ENCODE measurements at places on chromosomes 7 and 10.

GRCh38 chr10:118445535-118445934, 103.4 kb upstream of the FAM204A start:
- DNase-seq, result no peak

DNA sequence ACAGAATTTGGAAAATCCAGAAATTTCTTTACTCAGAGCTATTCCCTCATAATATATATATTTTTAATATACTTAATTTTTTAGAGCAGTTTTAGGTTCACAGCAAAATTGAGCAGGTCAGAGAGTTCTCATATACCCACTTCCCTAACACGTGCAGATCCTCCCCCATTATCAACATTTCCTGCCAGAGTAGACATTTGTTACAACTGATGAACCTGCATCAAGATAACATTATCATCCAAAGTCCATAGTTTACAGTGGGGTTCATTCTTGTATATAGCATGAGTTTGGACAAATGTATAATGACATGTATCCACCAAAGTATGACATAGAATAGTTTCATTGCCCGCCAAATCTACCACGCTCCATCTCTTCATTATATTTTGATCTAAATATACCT, 170.0 kb downstream of the PTEN start:
- DNase-seq, result no peak

- DNase-seq, result no peak
Observed at GRCh38 chr10:122182308-122182707, 88.8 kb upstream of the BTBD16 start.

- no peak for DNase-seq
Observed at GRCh38 chr7:128946936-128947830, 9.5 kb downstream of the IRF5 start.

DNA sequence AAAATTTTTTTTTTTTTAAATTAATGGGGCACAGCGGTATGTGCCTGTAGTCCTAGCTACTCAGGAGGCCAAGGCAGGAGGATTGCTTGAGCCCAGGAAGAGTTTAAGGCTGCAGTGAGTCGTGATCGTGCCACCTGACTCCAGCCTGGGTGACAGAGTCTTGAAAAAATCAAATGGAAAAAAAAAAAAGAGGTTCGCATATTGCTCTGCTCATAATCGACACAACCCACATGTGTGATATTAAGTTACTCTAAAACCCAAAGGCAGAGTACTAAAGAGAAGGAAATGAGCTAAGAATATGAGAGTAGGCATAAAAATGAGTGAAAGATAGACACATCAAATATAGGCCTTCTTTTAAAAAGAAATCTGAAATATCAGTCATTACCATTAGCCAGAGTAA, 66.3 kb downstream of the IGF2BP3 start:
- no peak for DNase-seq

DNA sequence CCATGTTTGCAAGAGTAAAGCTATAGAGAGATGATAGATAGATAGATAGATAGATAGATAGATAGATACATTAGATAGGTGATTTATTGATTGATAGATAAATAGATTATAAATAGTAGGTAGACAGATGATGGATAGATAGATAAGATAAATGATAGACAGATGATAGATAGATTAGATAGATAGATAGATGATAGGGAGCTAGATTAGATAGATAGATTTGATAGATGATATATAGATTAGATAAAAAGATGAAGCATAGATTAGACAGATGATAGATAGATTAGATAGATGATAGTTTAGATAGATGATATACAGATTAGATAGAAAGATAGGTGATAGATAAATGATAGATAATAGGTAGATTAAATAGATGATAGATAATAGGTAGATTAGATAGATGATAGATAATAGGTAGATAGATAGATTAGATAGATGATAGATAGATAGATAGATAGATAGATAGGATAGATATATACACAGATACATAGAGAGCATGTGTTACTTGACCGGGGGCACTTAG, 243.3 kb upstream of the FOXK1 start:
- no peak for DNase-seq

DNA sequence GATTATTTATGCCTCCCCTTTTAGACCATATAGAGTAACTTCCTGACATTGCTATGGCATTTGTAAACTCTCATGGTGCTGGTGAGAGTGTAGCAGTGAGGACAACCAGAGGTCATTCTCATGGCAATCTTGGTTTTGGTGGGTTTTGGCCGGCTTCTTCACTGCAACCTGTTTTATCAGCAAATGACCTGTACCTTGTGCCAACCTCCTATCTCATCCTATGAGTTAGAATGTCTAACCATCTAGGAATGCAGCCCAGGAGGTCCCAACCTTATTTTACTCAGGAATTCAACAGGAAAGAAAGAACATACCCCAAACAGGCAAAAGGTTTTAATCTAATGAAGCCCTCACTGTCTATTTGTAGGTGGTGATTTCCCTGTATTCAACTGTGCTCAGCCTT, 205.4 kb upstream of the YAE1 start:
- DNase-seq, result no peak

DNA sequence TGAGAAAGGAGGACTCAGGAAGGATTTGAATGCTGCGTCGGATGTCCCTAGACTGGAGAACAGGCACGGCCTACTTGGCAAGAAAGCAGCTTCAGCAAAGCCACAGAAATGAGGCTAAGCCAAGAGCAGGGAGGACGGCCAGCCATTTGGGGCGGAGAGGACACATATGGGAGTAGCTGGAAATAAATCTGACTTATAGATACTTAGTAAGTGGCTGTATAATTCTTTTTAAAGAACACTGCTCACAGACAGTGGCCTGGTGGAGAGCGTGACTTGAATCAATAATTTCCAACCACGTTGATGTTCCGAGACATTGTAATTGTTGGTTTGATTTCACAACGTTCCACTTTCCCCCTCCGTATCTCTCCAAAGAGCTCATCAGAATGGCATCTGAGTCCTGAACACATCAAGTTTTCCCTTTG, 67.7 kb upstream of the JCAD start:
- no peak for DNase-seq

DNA sequence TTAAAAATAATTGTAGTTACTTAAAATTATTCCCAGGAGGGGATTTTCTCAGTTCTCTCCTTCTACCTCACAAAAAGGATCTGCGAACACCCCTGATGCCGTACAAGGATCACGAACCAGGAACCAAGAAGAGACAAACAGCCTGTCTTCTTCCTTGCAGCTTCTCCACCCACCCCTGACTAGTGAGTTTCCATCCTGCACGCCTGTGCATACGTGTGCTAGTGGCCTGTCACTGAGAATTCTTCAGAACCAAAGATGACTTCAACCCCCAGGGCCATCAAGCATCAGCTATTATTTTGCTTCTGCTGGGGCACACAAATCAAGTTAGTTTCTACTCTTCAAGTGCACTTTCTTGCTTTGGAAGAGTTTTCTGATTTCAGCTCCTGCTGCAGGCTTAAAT, 175.5 kb upstream of the KLF6 start:
- no peak for DNase-seq

DNA sequence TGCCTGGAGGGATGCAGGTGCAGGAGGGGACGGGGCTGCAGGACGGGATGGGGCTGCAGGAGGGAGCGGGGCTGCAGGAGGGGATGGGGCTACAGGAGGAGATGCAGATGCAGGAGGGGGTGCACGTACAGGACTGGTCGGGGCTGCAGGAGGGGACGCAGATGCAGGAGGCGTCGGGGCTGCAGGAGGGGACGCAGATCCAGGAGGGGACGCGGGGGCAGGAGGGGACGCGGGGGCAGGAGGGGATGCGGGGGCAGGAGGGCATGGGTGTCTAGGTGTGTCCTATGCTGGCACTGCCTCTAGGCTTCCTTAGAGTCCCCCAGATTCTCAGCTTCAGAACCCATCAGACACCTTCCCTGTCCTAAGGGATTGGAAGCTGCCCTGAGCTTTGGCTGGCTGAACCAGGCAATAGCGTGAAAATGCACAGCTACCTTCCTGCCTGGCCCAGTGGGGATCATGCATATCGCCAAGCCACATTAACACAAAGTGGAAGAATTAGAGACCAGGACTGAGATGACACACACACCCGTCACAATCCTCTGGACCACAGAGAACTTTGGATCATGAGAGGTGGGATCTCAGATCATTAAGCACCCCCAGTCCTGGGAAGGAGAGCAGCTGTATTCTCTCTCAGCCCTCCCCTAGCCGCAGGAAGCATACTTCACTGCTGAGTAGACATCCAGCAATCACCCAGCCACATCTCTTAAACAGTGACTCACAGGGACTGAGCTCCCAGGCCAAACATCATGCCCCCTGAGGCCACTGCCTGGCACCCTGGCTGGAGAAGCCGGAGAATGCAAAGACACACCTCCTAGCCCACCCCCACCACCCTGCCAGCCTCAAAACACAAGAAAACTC, 67.3 kb downstream of the VWA2 start:
- DNase-seq, result peak; percentile 75
